ENCODE measurements at places on chromosomes 6 and 20.

DNA sequence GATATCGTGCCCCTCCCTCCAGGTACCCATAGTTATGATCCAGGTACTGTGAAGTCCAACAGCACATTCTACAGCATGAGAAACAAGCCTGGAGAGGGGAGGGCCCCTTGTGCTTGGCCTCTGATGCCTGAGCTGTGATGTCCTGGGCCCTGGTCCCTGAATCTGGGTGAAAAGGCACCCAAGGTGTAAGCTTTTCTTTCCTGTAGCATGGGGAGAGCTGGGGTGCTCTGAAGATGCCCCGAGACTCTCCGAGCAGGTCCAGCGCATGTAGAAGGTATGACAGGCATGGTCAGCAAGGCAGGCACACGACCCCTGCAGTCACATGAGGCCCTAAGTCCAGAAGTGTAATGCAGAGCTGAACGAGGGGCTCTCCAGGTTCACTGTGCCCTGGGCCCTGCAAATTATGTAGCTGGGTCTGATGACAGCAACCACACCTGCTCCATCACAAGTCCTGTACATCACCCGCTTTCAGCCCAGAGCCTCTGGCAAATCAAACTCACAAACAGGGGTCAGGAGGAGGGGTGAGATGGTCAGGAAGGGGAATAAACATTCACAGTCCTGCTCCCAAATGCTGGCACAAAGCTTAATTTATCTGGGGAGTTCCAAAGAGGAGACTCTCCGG is 1.8 kb upstream of the CTSZ start:
- no peak for DNase-seq

DNA sequence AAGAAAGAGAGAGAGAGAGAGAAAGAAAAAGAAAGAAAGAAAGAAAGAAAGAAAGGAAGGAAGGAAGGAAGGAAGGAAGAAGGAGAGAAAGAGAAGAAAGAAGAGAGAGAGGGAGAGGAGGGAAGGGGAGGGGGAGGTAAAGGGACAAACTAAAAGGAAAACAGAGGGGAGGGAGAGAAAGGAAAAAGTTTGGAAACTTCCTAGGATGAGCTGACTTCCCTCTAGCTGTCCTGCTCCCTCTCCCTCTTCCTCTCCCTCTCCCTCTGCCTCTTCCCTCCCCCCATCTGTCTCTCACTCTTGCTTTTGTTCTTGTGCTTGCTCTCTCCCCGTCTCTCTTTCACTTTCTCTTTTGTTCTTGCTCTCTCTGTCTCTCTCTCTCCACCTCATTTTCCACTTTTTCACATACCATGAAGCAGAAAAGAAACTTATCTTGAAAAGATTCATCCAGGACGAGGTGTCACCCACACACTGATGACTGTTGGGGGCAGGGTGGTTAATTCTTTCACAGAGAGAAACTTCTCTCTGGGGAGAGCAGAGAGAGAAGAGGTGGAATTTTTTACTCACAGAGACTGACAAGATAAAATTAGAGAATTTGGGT is 56.4 kb upstream of the DUSP22 start:
- no peak for DNase-seq

DNA sequence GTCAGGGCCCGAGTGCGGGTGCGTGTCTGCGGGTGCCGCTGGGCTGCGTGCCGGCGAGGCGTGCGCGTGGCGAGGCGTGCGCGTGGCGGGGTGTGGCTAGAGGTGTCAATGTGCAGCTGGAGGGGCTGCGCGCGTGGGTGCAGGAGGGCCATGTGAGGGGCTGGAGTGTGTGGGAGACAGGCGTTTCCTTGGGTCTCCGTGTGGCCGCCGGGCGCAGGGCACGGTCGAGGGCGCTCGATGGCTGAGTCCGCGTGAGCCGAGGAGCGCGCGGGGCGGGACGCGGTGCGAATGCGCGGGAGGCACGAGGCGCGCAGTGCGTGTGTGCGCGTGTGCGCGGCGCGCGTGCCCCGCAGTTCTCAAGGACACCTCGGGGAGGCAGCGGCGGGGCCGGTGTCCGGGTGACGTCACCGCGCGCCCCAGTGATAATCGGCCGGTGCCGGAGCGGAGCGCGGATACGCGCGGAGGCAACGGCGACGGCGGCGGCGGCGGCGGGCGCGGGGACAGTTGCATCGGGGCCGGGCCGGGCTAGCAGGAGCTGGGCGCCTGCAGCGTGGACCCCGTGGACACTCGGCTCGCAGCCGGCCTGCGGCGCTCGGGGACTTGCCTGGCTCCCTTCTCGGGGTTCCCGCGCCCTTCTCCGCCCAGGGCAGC is 38.7 kb downstream of the YTHDF1 start:
- DNase-seq, result no peak

- no peak for DNase-seq
Observed at GRCh38 chr20:54639941-54640340, 164.5 kb downstream of the DOK5 start.

- no peak for DNase-seq
Observed at GRCh38 chr6:11318835-11319813, 86.7 kb upstream of the NEDD9 start.
